Esophagus muscularis mucosa (tissue), 4 donors: ENCODE measurements at places on chromosomes 7 and 10.

GRCh38 chr10:24962995-24963394 is 10.6 kb upstream of the PRTFDC1 start:
- DNase-seq, result no peak

DNA sequence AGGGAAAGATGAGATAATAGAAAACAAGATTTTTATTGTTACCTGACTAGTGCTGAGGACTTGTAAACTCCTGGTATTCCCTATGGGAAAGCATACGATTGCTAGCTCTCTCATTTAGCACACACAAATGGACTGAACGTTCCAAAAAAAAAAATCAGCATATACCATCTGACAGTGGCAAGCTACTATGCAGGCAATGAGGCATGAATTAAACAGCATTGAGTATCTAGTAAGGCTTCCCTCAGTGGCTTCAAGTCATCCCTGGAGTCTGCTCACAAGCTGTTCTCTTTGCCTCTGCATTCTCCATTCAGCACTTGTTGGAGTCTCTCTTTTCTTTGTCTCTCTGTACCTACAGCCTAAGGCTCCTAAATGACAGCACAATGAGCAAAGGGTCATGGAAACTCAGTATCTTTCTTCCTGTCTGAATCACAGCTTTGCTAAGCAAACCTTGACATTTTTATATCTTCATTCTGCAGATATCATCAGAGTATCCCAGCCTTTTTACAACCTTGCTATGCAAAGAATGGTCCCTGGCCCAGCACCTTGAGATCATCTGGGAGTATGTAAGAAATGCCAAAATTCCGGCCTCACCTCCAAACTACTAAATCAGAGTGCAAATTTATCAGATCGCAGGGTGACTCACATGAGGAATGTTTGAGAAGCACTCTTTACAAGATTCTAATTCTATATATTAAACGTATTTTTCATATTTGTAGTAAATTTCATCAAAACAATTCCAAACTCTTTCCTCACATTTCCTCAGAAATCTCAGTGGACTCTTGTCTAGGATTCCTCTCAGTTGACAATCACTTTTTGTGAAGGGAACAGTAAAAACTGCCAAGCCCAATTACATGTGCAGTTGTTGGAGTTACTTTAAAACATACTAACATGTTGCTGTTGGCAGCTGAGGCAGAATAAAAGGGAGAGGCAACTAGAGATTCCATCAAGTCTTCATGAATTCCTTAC is 10.8 kb upstream of the LIPA start:
- DNase-seq, result no peak

DNA sequence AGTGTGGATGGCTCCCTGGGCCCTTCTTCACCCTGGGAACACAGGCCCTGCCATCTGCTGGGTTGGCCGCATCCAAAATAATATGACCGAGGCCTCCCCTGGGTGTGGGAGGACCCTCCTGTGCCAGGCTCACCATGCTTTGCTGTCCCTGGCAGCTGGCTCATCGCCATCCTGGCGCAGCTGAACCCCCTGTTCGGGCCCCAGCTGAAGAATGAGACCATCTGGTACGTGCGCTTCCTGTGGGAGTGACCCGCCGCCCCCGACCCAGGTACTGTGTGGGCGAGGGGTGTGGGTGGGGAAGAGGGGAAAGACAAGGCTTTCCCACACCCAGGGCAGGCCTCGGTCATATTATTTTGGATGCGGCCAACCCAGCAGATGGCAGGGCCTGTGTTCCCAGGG is 4.8 kb downstream of the ATP6V0E2 start:
- DNase-seq, result peak; percentile 78

- DNase-seq, result no peak
These were observed 59.2 kb downstream of the TRIM24 start for GRCh38 chr7:138519061-138519798.

DNA sequence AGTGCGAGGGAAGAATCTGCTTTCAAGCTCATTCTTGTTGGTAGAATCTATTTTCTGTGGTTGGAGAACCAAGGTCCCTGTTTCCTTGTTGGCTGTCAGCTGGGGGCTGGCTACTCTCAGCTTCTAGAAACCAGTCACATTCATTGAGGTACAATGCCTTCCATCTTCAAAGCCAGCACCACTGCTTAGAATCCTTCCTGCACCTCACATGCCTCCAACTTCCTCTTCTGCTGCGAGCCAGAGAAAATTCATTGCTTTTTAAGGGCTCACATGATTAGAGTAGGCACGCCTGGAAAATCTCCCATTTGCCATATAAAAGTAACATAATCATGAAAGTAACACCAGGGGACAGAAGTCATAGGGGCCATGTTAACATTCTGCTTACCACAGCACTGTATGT is 28.7 kb downstream of the TES start:
- DNase-seq, result no peak

- DNase-seq, result no peak
These were observed 41.9 kb downstream of the CALML3 start for GRCh38 chr10:5566614-5567013.

GRCh38 chr10:119658274-119658673 is 7.1 kb downstream of the BAG3 start:
- DNase-seq, result peak; percentile 95

GRCh38 chr7:2887816-2888215 is 43.7 kb upstream of the GNA12 start:
- DNase-seq, result no peak

DNA sequence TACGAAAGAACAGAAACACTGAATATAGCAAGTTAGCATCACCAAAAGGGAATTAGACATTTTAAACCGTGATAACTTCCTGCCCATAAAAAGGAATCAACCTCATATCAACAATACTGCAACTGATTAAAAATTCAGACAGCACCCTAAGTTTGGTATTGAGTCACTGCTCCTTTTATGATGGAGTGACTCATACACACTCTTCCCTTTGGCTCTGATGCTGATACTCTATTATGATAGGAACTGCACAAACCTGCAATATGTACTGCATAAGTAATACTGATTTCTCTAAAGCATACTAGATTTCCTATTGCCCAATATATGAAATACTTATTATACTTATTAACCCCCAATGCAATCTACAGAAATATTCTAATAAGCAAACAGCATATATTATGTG is 118.7 kb downstream of the PARD3 start:
- DNase-seq, result no peak

DNA sequence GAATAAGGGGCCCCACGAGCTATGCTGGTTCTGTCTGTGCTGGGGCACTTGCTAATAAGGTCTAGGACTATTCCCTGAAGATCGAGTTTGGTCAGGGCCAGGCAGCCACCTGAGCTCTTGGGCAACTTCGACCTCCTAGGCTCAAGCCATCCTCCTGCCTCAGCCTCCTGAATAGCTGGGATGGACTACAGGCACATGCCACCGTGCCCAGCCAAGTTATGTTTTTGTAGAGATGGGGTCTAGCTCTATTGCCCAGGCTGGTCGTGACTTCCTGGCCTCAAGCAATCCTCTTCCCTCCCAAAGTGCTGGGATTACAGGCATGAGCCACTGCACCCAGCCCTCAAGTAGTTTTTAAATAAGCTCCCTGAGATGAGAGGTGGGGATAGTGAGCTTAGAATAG is 2.9 kb downstream of the ZP3 start:
- peak; percentile 50 for DNase-seq

- no peak for DNase-seq
These were observed 57.9 kb downstream of the ZNF467 start for GRCh38 chr7:149715476-149715875.

DNA sequence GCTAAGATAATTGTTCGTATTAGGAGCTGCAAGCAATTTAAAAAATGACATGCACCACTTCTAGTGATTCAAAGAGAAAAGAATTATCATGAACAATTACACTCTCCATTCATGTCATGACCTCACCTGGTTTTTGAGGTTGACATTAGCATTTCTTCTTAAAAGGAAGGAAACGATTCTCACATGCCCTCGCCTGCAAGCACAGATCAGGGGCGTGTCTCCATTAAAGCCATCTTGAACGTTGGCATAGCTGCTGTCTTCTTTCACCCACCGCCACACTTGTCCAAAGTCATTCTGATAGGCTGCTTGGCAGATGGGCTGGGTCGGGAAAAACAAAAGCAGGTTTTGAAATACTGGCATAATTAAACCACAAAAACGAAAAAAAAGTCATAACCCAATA is 19.9 kb downstream of the ANKRD22 start:
- peak; percentile 57 for DNase-seq

GRCh38 chr7:111051832-111052231 is 39.1 kb upstream of the LRRN3 start:
- DNase-seq, result no peak

DNA sequence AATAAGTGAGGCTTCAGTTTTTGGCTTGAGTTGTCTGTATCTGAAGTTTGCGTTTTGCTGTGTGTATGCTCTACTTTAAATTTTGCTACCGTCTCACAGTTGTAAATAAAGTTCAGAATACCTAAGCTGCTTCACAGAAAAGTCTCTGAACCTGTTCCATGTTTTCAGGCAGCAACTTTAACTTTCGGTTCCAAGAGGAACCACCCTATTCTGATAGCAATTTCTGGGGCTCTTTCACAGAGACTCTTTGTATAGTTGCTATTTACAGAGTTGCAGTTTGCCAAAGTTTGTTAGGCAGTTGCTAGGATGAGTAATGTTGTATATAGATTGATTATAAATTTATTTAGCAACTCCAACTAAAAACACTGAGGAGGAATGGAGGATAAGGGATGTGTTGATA is 5.7 kb downstream of the FAM221A start:
- DNase-seq, result no peak

DNA sequence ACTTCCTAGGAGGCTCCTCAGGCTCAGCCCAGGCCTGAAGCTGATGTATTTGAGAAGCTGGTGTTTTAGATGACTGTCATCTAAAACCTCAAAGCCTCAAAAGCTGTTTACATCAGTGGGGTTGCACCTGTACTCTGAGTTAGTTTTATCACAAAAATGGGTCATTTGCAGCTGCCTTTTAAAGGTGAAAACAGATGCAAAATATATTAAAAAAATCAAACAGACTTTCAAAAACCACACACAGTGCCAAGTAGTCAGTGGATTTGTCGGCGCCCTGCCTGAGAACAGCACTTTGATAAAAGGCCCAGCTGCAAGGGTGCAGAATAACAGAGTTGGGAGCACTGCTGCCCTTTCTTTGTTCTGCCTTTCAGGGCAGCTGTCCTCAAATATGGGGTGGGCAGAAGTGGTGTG is 103.0 kb downstream of the VOPP1 start:
- no peak for DNase-seq

- no peak for DNase-seq
These were observed 62.7 kb downstream of the CYCS start for GRCh38 chr7:25062380-25062779.
